Natural killer cell treated with Interleukin-12 subunit alpha and Interleukin-12 subunit beta and Interleukin-15 and Interleukin-18, amount 100 ng/mL, for 72 hours (primary cell): ENCODE measurements at places on chromosomes 1 and 21. TPM values are rescaled to one million over a fixed set of nuclear protein-coding genes. Genes with fewer than 3 reads are reported as not detected.
A peak's percentile ranks its signal among the peaks of the same experiment; 100 is the strongest.

The ZYG11A gene
- 0.07 TPM for total RNA-seq

DNA sequence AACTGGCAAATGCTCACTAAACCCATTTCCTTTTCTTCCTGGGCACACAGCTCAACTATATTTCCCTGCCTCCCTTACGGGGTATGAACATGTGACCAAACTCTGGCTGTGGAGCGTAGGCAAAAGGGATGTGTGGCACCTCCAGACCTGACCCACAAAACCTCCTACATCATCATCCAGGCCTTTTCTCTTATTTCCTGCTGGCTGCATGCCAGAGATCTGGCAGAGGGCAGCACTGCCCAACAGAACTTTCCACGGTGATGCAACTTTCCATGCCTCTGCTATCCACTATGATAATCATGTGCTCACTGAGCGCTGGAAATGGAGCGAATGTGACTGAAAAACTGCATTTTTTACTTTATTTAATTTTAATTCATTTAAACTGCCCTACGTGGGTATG lies 99.6 kb upstream of the CACNA1E start:
- no peak for DNase-seq

GRCh38 chr1:245934409-245934808 lies 572.7 kb downstream of the SMYD3 start:
- no peak for DNase-seq

The TAL1 gene
- 1.7 TPM for total RNA-seq

DNA sequence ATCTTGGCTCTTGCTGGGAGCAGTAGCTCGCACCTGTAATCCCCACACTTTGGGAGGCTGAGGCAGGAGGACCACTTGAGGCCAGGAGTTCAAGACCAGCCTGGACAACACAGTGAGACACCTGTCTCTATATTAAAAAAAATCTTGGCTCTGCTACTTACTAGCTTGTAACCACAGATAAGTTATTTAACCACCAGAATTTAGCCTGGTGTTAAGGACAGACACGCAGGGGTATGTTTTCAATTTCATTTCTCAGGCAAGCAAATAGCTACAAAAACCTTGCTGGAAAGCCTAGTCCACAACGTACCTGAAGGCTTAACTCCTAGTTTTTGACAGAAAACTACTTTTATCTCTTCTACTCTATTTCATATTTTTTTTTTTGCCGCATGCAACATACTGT lies 24.8 kb upstream of the GFI1 start:
- DNase-seq: no peak

GRCh38 chr1:162654915-162655620 lies 22.8 kb downstream of the DDR2 start:
- DNase-seq: no peak

The TDRD10 gene
- not detected for total RNA-seq

GRCh38 chr1:197807739-197808453 lies 32.6 kb upstream of the DENND1B start:
- no peak for DNase-seq

DNA sequence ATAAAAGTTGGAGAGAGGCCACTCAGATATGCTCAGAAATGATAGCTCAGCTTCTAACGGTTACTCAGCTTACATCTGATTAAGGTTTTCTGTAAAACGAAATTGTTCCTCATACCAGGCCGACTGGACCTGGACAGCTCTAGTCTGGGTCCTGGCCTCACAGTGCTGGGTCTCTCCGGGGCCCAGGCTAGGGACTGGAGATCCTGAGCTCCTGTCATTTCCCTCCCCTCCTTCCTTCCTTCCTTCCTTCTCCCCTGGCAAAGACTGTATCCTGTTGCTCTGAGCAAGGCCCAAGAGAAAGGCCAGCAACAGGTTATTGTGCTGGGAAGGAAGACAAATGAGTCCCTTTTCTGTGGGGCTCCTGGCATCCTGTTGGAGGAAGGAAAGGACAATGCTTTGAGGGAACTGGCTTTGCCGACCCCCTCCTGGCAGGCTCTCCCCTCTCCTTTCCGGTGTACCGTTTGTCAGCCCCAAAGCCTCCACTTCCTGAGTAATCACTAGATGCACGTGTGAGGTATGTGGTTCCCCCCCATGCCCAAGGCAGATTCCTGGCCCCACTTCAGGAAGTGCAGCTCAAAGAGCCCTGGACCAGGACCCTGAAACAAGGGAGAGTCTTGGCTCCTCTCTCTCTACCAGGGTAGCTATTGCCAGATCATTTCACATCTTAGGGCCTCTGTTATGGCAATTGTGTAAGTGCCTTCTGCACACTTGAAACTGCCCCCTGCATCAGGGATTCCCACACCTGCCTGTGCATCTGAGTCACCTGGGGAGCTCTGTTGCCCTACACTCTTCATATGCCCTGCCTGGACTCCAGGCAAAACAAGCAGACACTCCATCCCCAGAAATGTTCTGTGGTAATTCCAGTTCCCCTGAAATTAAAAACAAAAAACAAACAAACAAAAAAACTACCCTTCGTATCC lies 212.7 kb upstream of the FGGY start:
- no peak for DNase-seq

GRCh38 chr1:229874136-229874535 lies 192.9 kb upstream of the GALNT2 start:
- no peak for DNase-seq

GRCh38 chr21:44005593-44005992 lies 6.5 kb upstream of the TRAPPC10 start:
- no peak for DNase-seq

The GATAD2B gene
- total RNA-seq: 58.5 TPM

- DNase-seq: no peak
Observed at GRCh38 chr1:182611787-182612186, 7.6 kb upstream of the RGS16 start.

GRCh38 chr1:178362747-178363146 lies 134.0 kb downstream of the CLEC20A start:
- DNase-seq: no peak

The PRUNE1 gene
- total RNA-seq: 12.7 TPM

The LIN9 gene
- 6.6 TPM for total RNA-seq

DNA sequence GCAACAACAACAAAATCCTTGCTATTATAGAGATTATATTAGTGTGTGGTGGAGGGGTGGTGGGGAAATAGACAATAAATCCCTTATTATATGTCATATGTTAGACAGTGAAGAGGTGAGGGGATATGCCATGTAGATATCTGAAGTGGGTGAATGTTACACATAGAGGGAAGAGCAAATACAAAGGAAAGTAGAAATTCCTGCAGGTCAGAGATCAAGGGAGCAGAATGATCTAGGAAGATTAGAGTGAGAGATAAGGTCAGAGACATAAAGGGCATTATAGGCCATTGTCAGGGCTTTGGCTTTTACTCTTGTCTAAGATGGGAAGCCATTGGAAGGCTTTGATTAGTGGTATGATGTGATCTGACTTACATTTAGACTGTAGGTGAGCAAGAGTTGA lies 38.5 kb downstream of the PRKAA2 start:
- DNase-seq: no peak

GRCh38 chr1:233960386-233960785 lies 55.9 kb downstream of the SLC35F3 start:
- DNase-seq: no peak

GRCh38 chr1:107459204-107459904 lies 318.5 kb downstream of the NTNG1 start:
- no peak for DNase-seq

DNA sequence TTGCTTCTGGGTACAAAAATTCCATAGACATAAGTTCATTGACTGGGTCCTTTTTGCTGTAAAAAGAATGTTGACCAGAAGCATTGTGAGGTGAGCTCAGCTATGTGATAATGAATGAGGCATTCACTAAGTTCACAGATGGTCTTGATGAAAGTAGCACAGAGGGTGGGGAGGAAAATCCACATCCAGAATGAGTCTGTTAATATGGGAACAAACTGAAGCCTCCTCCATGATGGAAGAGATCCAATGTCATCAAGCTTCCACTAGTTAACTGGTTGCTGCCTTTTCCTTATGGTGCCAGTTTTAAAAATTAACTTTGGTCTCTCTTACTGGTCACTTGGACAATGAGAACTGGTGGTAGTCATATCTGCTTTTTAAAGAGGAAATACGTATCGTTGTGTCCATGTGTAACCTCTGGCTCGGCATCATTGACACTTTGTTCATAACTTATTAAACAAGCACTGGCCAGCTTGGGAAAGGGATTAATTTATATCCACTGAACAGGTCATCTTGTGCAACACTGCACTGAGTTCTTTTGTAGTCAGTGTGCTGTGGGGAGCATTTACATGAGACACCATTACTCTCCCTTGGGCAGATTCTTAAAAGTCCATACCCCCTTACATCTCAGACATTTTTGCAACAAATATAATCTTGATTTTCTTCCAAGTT lies 88.6 kb downstream of the ADAMTS1 start:
- DNase-seq: no peak

DNA sequence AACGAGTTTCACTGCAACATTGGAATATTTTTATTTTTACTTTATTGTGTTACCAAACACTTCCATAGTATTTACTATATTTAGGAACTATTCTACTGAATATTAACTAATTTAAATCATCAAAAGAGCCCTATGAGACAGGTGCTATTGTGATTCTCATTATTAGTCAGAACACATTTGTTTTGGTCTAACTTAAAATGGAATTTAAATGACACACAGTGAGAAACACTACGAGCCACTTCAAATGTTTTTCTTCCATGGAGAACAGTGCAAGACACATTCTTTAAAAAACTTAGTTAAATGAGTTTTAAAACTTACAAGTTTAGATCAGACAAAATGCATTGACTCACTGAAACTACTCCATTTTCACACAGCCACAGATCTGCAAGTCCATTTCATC lies 6.6 kb upstream of the TRAF3IP3 start:
- DNase-seq: no peak

GRCh38 chr1:203465146-203465798 lies 10.3 kb upstream of the PRELP start:
- DNase-seq: no peak

DNA sequence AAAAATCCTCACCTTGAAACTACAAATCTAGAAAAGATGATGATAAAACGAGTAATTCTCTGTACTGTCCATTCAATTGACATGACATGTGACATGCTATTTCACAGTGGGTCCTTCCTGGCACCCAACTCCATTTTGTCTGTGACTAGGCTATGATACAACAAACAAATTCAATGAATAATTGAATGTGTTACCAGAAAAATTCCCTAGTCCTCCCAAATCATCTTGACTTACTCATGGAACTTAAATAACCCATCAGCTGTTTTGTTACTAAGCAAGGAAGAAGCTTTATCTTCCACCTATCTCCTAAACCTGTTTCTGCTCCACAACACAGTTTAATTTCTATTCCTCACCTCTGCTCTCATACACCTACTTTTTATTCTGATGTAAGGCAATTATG lies 30.4 kb downstream of the B3GALNT2 start:
- DNase-seq: no peak

GRCh38 chr1:117895482-117896114 lies 33.8 kb downstream of the GDAP2 start:
- peak; percentile 73 for DNase-seq

The KCNN3 gene
- total RNA-seq: not detected

DNA sequence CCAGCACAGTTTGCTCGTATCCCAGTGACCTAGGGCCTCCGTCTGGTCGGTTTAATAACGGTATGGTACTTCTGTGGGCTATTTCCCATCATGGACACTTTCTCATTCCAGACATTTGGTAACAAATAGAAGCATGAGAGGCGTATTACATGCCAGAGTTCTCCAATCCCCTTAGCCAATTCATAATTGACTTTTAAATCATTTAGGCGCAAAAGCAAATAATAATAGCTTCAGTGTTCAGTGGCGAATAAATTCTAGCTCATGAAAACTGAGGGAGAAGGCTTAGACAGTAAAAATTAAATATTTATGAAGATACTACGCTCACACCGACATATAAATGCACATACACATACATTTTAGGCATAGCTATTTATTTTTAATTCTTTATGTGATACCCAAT lies 50.6 kb downstream of the CD247 start:
- no peak for DNase-seq

The CD58 gene
- 40.1 TPM for total RNA-seq

The RIPPLY3 gene
- total RNA-seq: not detected

The S100A9 gene
- 13.7 TPM for total RNA-seq

The MXRA8 gene
- total RNA-seq: not detected

- DNase-seq: no peak
Observed at GRCh38 chr1:202964791-202965410, 2.2 kb downstream of the CYB5R1 start.

DNA sequence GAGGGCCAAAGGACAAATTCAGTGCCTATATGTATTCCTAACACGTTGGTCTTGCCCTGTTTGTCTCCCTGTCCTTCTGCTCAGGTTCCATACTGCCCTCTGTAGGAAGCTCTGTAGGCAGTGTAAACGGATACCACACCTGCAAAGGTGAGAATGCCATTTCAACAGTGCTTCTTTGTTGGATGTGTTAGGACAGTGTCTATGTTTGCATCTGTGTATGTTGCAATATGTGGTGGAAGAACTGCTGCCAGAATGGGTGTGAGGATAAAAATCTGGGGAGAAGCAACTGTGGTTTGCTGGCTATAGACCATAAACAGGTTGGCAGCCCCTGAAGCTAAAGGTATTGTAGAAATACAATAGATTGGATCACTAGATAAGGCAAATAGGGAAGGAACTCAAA lies 113.1 kb upstream of the BMP8A start:
- no peak for DNase-seq

The TTC4 gene
- total RNA-seq: 33.9 TPM

DNA sequence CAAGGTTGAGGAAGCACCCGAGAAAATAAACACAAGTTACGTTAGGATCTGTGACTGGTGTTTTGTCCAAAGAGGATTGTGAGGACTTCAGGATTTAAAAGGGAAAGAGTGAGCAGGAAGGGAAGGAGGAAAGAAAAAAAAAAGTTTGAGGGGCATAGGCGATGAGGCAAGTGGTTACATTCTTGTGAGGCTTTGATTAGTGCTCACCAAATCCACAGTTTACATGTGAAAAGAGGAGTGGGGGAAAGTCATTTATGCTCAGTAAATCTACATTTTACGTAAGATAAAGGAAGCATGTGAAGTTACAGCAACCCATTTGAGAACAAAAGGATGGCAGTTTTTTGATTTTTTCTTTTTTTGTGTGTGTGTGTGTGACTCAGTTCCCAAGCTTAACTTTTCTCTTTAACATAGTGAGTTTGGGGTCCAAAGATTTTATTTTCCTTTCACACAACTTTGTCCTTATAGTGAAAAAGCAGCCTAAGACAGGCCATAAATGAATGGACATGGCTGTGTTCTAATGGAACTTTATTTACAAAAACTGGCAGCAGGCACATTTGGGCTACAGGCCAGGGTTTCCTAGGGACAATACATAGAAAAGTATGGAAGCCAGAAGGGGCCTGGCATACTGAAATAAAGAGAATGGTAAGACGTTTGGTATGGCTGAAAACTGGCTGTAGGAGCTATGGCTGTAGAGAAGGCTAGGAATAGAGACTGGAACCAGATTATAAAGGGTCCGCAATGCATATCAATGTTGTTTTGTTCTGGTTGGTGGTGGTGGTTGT lies 121.7 kb downstream of the FGGY start:
- DNase-seq: no peak

The PPM1J gene
- total RNA-seq: not detected

The VCAM1 gene
- total RNA-seq: 10.7 TPM
